ENCODE measurements at places on chromosomes 1 and 21.

DNA sequence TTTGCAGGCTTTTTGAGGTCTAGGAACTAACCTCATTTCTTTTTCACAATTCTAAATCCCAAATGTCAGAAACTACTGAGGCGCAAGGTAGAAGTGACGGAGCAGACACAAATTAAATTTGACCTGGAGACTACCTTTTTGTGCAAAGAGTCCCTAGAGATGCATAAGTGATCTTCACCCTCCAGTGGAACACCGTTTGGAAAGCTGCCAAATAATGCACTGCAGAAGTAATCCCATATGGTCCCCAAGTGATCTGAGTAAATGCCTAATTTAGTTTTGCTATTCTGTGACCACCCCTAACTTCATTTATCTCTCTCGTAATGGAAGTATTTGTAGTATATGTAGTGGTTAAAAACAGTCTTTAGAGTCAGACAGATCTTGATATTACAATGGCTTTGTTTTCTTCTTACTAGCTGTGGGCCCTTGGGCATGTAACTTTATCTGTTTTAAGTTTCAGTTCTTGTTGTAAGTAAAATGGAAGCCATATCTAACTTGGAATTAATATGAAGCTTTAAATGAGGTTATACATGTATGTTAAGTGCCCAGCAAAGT is 70.4 kb upstream of the IPO9 start:
- peak; percentile 38 for DNase-seq

DNA sequence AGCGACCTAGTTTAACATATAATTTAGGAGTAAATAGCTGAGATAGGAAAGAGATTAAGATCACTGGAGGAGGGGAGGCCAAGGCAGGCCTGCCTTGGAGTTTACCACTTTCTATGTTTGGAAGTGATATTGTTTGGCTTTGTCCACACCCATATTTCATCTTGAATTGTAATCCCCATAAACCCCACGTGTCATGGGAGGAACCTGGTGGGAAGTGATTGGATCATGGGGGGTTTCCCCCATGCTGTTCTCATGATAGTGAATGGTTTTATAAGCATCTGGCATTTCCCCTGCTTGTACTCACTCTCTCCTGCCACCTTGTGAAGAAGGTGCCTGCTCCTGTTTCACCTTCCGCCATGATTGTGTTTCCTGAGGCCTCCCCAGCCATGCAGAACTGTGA is 58.3 kb upstream of the ARTN start:
- no peak for DNase-seq

DNA sequence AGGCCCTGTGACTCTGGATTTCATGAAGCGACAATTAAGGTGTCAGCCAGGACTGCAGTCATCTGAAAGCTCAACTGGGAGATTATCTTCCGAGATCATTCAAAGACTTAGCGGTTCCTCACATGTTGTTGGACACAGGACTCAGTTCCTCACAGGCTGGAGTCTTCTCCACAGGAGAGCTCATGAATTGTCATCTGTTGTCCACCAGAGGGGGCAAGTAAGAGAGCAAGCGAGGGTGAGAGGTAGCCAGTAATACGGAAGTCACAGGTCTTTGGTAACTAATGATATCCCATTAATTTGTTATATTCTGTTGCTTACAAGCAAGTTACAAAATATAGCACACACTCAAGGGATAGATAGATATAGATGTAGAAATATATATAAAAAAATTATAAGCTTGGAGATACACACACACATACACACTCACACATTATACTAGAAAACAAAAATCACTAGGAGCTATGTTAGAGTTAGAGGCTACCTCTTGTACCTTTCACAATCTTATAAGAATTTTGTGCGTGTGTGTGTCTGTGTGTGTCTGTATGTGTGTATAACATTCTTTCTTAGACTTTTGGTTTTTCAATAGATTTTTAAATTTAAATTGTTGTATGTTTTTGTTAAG is 1695.3 kb downstream of the BRINP3 start:
- DNase-seq = no peak

DNA sequence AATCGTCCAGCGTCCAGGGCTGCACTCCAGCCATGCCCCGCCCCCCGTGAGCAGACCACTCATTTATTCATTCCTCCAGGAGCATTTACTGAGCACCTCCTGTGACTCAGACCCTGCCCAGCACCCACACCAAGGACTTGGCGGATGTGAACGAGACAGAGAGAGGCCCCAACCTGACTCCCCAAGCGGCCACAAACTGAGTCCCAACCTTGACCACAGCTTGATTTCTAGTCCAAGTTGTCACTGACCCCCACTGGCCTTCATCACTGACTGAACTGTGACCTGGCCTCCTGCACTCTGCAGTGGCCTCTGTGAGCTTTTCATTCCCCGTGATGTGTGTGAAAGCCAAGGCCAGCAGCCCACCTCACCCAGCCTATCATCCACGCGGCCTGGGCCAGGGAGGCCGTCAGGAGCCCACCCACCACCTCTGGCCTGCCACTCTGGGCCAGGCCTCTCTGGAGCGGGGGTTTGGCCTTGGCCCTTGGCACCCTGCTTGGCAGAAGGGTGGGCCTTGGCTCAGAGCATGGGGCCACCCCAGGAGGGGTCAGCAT is 19.3 kb upstream of the RUNX3 start:
- no peak for DNase-seq

DNA sequence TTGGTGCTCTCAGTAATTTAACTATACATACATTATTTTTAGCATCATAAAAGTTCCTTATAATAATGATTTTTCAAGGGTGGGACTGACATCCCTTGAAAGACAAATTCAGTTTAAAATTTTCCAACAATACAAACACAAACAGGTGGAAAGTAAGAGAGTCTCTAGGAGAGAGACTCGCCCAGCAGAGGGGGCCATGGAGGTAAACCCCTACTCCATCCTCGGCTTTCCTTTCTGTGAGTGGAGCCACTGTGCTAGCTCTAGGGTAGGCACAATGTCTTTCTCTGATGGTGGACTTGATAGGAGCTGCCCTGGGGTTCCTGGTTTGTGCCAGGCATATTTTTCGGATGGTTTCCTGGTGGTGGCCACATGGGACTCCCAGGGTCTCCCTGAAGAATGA is 8.3 kb downstream of the CSMD2 start:
- peak; percentile 28 for DNase-seq

DNA sequence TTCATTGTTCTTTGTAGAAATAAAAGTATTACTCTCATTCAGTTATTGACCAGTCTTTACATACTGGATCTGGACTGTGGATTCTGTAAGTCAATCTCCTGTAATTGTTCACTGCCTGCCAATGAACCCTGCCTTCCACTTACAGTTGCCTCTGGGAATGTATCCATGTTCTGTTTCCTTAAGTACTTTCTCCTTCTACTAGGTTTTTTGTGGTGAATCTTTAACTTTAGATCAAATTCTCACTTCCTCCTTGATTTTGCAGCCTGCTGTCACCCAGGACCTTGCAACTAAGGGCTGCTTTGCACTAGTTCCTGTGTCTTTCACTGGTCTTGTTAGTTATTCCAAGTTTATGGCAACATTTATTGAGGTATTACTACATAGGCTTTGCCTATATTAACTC is 28.2 kb upstream of the ANKRD13C start:
- no peak for DNase-seq

DNA sequence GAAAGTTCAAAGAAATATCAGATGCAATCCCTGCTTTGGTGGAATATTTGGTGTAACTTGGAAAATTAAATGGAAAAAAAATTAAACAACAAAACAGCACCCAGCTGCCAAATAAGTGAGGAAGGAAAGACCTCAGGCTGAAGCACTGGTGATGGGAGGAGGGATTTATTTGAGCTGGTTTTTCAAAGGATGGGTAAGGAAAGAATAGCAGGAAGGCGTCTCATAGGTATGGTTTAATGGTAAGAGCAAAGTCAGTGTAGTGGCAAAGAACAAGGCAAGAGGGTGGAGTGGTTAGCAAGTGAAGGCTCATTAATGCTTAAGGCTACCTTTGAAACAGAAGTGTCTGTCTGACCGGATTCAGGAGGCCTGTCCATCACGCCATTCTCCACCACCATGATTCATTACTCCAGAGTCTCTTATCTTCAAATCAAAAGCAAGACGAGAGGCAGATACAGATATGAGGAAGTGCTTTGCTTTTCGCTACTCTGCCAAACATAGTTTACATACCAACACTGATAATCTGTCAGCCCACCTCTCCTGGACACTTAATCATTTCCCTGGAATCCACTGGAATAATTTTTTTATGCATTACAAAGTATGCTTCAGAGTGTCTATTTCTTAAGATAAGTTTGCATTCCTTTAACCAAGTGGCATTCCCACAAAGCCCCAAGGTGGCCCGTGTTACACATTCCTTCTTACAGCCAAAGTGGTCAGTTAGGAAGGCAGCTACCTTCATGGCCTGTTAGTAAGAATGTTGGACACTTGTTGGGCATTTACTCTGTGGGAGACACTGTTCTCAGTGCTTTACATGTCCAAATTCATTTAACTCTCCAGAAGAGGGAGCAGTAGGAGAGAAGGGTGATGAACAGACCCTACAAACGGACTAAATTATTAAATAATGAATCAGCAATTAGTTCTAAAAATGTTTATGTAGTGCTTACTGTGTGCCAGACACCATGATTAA is 146.6 kb downstream of the ROR1 start:
- DNase-seq = no peak

DNA sequence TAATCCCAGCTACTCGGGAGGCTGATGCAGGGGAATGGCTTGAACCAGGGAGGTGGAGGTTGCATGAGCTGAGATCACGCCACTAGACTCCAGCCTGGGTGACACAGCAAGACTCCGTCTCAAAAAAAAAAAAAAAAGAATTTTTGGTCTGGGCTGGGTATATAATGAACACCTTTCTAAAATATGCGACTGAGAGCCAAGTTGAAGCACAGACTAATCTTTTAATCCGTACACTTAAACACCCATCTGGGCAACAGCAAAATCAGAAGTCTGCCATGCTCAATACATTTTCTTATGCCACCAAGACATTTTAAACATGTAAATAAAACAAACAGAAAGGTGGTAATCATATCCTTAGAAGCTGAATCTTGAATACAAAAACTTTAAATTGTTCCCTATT is 31.6 kb upstream of the ABCB10 start:
- DNase-seq = no peak

DNA sequence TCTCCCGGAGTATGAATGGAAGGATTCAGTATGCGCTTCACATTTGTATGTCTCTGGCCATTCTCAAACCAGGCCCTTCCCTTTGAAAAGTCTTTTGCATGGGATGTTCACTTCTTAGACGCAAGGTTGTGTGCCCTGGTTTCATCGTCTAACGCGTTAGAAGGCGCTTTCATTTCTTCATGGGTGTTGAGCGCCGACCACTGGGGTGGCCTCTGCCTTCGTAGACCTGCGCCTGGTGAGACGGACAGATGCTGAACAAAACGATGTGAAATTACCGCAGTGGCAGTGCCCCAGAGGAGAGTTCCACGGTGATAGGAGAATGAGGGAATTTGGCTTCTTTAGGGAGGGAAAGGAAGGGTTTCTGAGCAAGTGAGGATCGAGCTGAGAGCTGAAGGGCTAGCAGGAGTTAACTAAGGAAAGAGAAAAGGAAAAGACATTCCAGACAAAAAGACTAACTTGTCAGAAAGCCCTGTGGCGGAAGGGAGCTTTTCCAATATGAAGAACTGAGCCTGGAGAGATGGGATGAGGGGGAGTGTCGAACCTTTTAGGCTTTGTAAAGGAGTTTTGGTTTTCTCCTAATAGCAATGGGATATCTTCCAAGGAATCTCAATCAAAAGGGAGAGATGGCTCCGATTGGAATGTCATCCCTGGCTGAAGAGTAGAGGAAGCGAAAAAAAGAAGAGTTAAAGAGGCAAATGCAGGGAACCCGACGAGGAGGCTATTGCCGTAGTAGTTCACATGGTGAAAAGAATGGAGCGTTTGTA is 951 bp downstream of the GGPS1 start:
- peak; percentile 19 for DNase-seq

DNA sequence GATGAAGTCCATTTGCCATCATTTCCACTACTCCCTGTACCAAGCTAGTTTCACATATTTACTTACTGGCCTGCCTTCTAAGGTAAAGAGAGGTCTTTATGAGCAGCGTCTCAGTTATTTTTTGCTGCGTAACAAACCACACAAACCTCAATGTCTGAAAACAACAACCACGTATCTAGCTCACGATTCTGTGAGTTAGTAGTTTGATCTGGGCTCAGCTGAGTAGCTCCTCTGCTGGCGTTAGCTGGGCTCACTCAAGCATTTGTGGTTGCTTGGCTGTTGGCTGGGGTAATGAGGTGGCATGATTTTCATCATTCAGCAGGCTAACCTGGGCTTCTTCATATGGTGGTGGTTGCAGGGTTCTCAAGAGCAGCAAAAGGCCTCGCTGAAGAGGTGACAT is 225.4 kb downstream of the FOXD2 start:
- DNase-seq = no peak

DNA sequence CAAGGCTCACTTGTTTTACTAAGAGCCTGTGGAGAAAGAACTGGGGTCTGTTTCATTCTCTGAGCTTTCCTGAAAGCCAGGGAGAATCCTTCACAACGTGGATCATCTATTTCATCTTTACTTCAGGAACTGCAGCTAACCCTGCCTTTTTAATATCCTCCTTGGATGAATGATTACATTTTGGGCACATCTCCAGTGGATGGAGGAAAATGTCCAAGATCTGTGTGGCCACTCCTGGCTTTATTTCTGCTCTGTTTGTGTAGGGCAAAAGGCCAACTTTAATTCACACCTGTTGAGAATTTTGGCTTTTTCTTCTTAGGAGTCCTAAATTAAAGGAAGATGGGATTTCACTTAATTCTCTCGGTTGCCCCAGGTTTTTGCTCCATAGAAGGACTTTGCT is 69.5 kb upstream of the CACNA1E start:
- DNase-seq = no peak

DNA sequence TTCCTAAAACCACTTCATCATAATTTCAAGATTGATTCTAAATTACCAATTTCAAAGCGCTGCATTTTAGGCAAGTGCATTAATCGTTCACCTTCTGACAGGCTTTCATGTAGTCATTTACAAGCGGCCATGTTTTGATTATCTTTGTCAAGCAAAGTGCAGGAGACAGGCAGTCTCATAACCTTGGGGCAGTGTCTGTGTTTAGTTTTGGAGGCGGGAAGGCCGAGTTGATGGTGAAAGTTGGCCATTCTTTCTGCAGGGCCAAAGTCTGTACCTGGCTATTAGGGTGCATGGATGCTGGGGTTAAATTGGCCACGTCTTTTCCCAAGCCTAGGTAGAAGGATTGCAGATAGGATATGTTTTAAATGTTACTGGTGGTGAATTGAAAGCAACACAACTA is 2.9 kb downstream of the AGPAT3 start:
- DNase-seq = no peak

DNA sequence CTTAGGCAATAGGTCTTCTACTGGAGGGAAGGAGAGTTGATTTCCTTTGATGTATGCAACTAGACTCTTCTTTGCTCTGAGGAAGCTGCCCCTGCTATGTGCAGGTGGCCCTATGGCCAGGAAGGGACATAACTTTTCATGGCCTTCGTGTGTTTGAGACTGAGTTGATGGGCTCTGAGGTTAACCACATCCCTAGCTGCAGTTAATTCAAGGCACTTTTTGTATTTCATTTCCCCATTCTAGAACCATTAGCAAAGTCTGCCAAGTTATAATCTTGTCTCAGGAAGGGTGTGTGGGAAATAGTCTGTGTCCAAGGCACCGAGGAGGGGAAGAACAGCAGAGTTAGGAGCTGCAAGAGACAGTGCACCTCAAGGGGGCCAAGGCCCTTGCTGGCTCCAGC is 2.5 kb downstream of the FCRL4 start:
- DNase-seq = no peak
